CD4-positive, alpha-beta T cell treated with Interleukin-4 for 4 hours (primary cell): ENCODE measurements at places on chromosomes 3 and 15.

DNA sequence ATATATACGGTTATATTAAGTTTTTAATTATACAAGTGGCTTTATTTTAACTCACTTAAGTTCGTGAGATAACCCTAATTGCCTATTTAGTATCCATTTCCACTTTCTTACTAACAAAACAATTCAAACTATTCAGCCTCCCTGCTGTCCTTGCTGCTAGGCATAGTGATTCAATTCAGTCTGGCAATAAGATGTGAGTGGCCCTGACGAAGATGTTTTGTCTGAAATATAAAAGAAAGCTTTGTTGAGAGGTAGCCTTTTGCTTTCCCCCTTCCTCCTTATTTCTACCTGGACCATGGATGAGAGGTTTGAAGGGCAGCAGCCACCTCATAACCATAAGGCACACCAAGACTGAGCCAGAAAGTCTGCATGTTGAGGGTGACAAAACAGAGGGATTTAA lies 89.3 kb upstream of the TRIM42 start:
- DNase-seq: no peak

- no peak for DNase-seq
These were observed 223.0 kb upstream of the SATB1 start for GRCh38 chr3:18648159-18648558.

- DNase-seq: peak; percentile 15
These were observed 50.1 kb downstream of the LYSMD4 start for GRCh38 chr15:99683000-99683670.

GRCh38 chr15:88896333-88897033 lies 1.1 kb upstream of the HAPLN3 start:
- no peak for DNase-seq

GRCh38 chr15:78641102-78641748 lies at the start of gene CHRNB4:
TSS of gene CHRNB4 (minus strand) at chr15:78641210. CDS start at chr15:78641133, 77 bp downstream.
- DNase-seq: no peak

DNA sequence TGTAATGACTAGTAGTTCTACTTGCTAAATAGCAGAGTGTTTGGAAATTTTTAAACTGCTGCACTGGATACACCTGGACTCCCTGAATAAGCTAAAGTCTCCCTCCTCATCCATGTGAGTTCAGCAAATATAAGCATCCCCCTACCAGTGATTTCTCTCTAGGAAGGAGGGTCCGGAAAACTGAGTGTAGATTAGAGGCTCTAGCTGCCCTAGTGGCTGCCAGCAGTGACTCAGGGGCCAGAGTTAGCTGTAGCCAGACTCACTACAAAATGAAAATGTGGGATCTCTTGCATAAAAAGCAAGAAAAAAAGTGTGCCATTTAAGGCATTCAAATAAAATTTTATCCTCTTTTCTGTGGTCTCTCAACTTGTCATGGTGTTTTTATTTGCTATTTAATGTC lies 485.0 kb upstream of the ATP11B start:
- no peak for DNase-seq

- no peak for DNase-seq
These were observed 63.1 kb downstream of the CDC25A start for GRCh38 chr3:48125013-48125705.

DNA sequence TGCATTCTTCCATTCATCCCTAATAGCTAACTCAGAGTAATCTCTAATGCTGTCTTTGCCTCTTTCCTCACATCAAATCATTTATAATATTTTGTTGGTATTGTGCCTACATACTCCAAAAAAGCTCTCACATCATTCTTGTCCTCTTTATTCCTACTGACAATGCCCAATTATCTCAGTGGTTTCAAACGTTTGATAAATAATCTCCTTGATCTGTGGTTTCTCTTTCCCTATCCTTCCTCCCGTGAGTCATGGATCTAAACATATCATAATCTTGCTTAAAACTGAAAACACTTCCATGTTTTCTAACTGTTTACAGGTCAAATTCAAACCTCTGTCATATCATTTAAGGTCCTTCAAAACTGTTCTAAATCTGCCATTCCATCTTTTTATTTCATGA lies 115.1 kb downstream of the CNTN6 start:
- no peak for DNase-seq

- no peak for DNase-seq
These were observed 129.0 kb downstream of the ERC2 start for GRCh38 chr3:56339244-56339643.

DNA sequence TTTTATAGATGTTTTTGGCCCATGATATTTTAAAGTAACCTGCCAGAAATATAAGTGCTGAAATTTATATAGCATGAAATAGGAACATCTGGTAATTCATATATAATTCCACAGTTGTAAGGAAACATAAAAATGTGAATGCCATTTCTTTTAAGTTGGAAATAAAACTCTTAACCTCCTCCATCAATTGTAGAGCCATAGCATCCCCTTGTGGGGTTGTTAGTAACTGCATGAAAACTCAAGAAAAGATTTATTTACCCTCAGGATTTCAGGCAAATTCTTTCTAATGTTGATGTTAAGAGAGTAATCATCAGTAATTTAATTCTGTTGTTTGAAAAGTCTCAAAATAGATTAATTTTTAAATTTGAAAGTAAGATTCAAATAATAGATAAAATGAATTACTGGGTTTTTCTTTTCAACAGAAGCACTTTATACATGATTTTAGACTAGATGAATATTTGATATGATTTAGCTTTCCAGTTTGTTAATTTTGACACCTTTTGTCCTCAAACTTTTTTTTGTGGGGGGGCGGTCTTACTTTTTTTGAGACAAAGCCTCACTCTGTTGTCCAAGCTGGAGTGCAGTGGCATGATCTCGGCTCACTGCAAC lies 74.7 kb downstream of the RASA2 start:
- DNase-seq: peak; percentile 73

- DNase-seq: no peak
These were observed 56.3 kb downstream of the SLCO2A1 start for GRCh38 chr3:133973249-133973980.

- no peak for DNase-seq
These were observed 5.4 kb upstream of the FBN1 start for GRCh38 chr15:48650931-48651330.

GRCh38 chr3:143241481-143241951 lies 121.9 kb downstream of the CHST2 start:
- no peak for DNase-seq

DNA sequence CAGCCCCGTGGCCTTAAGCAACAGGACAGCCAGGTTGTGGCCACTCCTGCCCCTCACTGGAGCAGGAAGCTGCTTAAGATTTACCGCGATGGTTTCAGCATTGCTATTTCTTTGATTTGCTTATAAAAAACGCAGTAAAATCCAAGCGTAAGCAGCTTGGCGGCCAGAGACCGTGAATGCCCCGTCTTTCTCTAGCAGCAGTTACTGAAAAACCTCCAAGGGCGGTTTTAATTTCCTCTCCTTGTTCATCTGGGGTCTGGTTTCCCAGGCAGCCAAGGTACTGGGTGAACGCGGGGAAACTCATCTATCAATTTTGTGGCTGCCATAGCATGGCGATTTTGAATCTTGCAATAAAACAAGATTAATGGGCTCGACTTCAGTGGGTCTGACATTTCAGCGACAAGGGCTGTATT lies 130.3 kb downstream of the MINAR1 start:
- DNase-seq: no peak

GRCh38 chr15:32869776-32870175 lies 152.0 kb downstream of the GREM1 start:
- no peak for DNase-seq

DNA sequence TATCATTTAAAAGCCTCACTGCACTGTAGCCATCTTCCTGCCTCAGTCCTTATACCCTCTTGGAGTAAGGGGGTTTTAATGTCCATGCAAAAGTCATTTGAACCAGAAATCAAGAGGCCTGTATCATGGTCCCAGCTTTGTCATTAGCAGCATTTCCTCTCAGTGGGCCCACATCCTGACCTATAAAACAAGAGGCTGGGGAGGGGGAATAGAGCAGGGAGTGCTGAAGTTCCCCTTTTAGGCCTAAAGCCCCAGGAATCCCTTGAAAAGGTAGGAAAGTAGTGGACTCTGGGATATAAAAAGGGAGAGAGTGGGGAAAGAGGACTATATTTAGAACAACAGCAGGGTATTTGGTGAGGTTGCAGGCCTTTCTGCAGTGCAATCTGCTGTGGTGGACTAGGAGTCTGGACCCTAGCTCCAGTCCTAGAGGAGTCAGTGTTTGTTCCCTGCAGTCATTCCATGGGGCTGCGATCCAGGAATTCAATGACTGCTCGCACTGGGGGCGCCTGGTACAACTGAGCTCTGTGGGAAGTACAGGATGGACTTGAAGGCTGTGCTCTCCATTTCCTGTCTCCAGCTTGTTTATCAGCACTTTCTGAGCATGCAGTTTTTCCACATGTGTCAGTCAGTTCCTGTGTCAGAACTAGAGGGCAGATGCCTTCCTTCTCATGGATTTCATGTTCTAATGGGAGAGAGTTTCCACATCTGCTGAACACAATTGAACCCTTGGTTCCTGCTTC lies 46.8 kb downstream of the PDHB start:
- no peak for DNase-seq

DNA sequence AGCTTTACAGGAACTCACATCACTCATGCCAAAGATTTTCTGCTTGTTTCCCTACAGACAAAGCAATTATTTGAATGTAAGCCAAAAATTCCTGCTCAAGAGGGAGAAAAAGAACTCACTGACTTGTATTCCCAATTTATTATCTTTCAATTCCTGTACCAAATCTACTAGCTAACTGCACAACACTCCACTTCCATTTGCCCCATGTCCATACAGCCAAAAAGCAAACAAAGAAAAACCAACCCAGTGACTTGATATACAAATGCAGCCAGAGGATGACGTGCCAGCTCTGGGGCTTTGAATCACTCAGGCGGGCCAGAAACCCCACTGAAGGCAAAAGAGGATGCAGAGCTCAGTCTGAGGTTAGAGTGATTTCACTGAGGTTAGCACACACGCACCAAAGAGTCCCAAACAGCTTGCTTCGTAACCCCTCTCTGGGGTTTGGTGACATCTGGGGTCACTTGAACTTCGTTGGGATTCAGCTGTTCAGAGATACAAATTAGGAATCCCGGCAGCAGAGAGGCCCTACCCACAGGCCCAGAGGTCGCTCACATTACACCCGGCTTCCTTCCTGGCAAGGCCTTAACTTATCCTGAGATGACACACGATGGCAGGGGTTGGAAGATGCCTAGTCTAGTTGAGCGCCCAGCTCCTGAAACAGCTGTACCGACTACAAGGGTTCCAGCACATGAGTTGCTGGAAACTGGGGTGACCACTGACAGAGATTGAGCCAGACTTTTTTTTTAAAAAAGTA lies 1.6 kb downstream of the RFTN1 start:
- peak; percentile 85 for DNase-seq

GRCh38 chr15:40471808-40472150 lies 995 bp downstream of the CHST14 start:
- DNase-seq: no peak

- DNase-seq: no peak
These were observed 1.1 kb upstream of the PPARG start for GRCh38 chr3:12287727-12288181.

DNA sequence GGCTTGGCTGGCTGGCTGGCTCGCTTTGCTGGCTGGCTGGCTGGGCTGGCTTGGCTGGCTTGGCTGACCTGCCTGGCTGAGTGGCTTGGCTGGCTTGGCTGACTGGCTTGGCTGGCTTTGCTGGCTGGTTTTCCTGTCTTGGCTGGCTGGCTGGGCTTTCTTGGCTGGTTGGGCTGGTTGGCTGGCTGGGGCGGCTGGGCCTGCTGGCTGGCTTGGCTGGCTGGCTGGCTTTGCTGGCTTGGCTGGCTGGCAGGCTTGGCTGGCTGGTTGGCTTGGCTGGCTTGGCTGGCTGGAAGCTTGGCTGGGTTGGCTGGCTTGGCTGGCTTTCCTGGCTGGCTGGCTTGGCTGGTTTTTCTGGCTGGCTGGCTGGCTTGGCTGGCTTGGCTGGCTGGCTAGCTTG lies 435.6 kb downstream of the GOLGA6L6 start:
- no peak for DNase-seq

GRCh38 chr3:39168156-39168780 lies 14.9 kb upstream of the CSRNP1 start:
- no peak for DNase-seq

GRCh38 chr3:139994891-139995290 lies 59.9 kb downstream of the CLSTN2 start:
- no peak for DNase-seq
